ENCODE measurements at places on chromosomes 11 and 22.

DNA sequence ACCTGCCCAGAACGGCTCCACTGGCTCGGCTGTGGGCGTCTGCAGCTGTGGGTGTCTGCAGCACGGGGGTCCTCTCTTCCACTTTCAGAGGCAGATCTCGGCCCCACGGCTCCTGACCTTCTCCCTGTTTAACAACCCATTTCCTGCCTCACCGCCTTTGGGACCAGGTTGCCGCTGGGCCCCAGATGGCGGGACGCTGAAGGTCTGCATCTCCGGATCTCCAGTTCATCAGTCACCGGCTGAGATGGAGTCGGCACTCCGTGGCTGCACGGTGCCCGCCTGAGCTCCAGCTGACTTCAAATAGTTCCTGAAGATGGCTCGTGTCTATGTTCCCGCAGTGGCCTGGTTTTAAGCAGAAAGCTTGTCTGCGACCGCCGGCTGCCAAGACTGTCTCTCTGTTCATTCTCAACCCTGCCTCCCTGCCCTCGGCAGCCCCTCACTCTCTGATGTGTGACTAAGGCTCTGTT lies 475.9 kb downstream of the BRD1 start:
- no peak for ATAC-seq

DNA sequence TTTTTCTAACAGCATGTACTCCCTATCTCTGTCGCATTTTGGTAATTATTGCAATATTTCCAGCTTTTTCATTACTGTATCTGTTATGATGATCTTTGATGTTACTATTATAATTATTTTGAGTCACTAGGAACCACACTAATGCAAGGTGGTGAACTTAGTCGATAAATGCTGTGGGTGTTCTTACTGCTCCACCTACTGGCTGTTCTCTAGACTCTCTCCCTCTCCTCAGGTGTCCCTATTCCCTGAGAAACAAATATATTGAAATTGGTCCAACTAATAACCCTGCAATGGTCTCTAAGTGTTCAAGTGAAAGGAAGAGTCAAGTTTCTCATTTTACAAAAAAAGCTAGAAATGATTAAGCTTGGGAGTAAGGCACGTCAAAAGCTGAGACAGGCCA lies 10.5 kb downstream of the ARL14EP start:
- no peak for ATAC-seq

DNA sequence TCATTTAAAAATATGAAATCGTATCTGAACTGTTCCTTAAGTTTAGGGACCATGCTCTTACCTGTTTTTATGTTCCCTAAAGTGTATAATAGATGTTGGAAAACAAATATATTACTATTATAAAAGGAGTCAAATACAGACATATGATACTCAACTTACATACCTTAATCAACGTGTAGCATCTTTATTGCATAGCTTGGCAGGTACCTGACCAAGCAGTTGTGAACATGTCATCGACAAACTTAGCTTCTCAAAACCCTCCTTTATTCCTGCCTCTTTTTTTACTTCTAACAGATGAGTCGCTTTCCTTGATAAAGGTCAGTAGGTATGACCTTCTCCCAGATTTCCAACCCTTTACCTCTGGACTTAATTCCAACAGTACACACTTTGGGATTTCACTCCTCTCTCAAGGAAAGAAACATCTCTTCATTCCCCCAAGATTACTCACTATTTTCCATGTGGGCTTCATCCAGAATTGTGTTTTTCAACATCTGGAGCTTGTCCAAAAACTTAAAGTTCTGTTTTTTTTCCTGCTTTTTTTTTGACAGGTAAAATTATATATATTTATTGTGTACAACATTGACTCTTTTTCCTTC lies 11.9 kb downstream of the HIPK3 start:
- ATAC-seq = no peak

DNA sequence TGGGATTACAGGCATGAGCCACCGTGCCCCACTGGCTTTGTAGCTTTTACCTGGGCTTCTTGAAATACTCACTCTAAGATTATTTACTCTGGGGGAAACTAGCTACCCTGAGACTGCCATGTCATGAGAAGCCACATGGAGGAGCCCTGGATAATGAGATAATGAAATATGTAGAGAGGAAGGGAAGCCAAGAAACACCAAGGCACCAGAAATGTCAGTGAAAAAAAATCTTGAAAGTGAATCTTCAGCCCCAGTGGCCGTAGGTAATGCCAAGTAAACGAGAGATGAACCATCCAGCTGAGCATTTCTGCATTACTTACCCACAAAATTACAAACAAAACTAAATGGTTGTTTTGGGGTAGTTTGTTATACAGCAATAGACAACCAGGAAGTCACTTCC lies 125.6 kb downstream of the APIP start:
- ATAC-seq = no peak

All from gastroesophageal sphincter (tissue), 4 donors.